Muscle of arm (tissue), 14 donors: ENCODE measurements at places on chromosomes 2 and 18.
A peak's percentile ranks its signal among the peaks of the same experiment; 100 is the strongest.

DNA sequence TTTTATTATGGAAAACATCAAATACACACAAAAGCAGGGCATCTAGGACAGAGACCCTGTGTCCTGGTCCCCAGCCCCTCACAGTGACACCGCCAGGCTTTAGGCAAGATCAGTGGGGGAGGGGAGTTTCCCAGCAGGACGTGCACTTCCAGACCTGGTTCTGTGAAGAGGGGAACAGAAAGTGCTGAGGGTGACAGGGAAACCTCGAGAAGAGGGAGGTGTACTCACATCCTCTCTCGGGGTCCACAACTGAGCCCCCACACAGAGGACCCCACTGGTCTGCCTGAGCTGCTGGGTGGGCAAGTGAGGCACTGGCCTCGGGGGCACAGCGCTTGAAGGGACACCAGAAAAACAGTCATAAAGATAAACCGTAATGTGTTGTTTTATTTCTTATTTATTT, 4.4 kb upstream of the GPR35 start:
- DNase-seq: no peak

DNA sequence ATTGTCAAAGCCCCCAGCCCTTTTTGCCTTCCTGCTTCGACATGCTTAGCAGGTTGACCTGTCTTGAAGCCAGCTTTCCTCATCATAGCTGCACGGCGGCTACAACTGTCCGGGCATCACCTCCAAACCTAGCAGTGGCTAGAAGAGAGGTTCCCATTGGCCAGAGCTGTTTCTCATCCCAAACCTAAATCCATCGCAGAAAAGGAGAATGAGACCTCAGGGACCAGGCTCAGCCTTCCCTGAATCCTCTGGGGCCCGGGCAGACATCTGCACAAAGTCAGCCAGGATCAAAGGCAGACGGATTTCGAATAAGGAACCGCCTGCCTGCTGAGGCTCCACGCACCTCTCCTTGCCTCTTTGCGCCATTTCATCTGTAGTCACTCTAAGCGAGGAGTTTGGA, 101.7 kb upstream of the SLC66A3 start:
- DNase-seq: no peak

GRCh38 chr2:10289352-10289751, 13.4 kb upstream of the HPCAL1 start:
- no peak for DNase-seq

DNA sequence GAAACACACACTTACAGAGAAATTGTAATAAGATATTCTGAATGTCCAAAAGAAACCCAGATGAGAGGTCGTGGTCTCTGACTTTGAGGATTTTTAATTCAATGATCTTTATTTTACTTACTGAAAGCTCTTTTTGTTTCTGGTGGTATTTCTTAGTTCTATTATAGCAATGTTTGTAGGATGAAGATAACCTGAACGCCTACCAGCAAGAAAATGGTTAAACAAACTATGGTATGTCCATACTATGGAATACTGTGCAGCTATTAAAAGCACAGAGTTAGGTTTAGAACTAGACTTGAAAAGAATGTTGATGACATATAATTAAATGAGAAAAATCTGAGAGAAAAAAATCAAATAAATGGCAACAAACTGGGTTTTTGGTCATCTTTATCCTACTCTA, 60.3 kb downstream of the LPIN2 start:
- DNase-seq: no peak

- no peak for DNase-seq
Measured at GRCh38 chr2:19360266-19360965, 2.0 kb upstream of the OSR1 start.

DNA sequence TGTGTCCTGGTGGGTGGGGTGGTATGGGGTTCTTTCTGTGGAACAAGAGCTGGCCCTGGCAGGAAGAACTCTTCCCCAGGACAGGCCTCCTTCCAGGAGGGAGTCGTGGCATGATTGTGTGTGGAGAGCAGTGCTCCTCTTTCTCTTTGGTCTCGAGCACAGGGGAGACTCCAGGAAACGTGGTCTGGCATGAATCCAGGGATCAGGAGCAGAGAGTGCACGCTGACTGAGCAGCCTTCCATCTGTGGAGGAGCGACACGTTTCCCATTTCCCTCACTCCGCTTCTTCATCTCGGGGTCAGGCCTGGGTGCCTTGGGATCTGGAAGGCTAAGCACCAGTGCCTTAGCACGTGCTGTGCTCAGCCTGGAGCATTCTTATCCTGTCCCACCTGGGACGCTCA, 132.0 kb upstream of the HDAC4 start:
- peak; percentile 41 for DNase-seq

DNA sequence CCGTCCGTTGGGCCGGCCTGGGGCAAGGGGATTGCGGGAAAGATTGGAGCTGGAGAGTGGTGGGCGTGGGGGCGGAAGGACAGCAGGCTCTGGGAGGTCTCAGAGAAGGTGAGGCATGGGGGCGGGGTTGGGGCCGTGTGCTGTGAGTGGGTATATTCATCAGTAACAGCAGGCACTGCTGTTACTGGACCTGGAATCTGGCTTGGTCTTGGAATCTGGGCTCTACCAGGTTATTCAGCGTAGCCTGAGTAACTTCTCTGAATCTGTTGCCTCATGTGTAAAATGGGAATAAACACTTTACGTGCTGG, 435 bp downstream of the RNF181 start:
- no peak for DNase-seq

GRCh38 chr2:206481056-206481455, 37.7 kb downstream of the ADAM23 start:
- DNase-seq: no peak

GRCh38 chr2:50491541-50492476, 540.1 kb downstream of the NRXN1 start:
- DNase-seq: peak; percentile 19

DNA sequence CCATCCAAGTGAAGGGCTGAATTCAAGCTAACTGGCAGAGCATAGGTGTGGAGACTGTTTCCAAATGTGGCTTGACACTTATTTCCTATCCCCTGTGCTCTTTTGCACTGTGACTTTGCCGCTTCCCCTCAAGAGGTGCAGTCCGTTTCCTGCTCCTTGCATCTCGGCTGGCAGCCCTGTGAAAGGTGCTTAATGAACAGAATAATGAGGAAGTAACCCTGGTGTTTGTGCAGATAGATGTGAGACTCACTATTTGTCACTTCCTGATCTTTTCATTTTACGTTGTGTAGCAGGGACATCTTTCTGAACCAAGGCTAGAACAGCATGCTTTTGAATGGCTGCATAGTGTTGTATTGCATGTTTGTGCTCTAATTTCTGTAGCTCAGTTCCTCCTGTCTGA, 60.8 kb downstream of the CEP192 start:
- DNase-seq: no peak

GRCh38 chr2:20288642-20289340, 61.9 kb downstream of the PUM2 start:
- no peak for DNase-seq

DNA sequence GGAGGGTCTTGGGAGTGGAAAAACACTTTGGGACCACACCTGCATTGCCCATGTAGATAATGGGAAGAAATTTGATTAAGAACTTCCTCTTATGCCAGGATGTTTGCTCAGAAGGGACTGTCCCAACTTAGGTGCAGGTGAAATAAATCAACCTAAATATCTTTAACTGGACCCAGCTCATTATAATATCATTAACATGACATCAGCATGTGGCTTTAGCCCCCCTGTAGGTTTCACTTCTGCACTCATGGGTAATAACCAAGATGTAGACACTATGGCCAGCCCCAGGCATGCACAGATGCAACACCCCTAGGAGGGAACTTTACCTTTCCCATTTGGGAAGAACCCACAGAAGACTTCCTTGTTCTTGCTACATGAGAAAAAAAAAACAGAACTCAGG, 227.4 kb upstream of the ZNF804A start:
- DNase-seq: no peak

DNA sequence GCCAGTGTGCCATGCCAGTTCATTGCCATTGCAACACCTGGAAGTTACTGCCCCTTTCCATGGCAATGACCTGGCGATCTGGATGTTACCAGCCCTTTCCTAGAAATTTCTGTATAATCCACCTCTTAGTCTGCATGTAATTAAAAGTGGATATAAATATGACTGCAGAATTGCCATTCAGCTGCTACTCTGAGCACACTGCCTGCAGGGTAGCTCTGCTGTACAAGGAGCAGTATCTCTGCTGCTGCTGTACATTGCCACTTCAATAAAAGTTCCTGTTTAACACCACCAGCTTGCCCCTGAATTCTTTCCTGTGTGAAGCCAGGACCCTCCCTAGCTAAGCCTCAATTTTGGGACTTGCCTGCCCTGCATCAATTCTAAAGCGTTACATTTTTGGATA, 17.4 kb upstream of the GULP1 start:
- DNase-seq: no peak

- DNase-seq: no peak
Measured at GRCh38 chr2:65355186-65355831, 77.1 kb downstream of the SPRED2 start.

GRCh38 chr2:47652061-47652690, 130.8 kb upstream of the MSH6 start:
- no peak for DNase-seq

DNA sequence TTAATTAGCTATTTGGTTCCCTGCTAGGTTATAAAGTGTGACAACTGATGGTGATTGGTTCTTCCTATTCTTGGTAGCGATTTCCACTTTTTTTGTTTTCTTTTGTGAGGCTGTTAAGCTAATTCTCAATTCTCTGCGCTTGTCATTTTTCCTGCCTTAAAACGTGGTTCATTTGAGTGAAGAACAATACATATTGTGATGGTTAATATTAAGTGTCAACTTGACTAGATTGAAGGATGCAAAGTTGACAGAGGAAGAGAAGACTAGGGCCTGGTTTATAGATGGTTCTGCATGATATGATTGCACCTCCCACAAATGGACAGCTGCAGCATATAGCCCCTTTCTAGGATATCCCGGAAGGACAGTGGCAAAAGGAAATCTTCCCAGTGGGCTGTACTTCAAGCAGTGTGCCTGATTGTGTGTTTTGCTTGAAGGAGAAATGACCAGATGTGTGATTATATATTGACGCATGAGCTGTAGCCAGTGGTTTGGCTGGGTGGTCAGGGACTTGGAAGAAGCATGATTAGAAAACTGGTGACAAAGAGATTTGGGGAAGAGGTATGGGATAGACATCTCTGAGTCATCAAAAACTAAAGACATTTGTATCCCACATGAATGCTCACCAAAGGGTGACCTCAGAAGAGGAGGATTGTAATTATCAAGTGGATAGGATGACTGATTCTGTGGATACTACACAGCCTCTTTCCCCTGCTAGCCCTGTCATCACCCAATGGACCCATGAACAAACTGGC, 39.4 kb upstream of the ZNF804A start:
- no peak for DNase-seq

- no peak for DNase-seq
Measured at GRCh38 chr2:68466778-68467076, 367 bp downstream of the FBXO48 start.

DNA sequence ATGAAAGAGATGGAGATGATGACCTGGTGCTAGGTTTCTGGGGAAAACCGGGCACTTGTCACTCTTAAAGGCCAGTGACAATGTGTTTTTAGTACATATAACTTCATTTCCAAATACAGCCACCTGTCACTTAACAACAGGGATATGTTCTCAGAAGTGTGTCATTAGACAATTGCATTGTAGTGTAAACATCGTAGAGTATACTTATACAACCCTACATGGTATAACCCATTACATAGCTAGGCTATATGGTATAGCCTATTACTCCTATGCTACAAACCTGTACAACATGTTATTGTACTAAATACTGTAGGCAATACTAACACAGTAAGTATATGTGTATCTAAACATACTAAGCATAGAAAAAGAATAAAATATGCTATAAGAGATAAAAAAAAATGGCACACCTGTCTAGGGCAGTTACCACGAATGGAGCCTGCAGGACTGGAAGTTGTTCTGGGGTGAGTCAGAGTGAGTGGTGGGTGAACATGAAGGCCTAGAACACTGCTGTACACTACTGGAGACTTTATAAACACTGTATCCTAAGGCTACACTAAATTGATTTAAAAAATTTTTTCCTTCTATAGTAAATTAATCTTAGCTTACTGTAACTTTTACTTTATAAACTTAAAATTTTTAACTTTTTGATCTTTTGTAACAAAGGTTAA, 123.2 kb downstream of the THADA start:
- no peak for DNase-seq

- DNase-seq: peak; percentile 49
Measured at GRCh38 chr2:198314559-198315153, 510.3 kb downstream of the PLCL1 start.

DNA sequence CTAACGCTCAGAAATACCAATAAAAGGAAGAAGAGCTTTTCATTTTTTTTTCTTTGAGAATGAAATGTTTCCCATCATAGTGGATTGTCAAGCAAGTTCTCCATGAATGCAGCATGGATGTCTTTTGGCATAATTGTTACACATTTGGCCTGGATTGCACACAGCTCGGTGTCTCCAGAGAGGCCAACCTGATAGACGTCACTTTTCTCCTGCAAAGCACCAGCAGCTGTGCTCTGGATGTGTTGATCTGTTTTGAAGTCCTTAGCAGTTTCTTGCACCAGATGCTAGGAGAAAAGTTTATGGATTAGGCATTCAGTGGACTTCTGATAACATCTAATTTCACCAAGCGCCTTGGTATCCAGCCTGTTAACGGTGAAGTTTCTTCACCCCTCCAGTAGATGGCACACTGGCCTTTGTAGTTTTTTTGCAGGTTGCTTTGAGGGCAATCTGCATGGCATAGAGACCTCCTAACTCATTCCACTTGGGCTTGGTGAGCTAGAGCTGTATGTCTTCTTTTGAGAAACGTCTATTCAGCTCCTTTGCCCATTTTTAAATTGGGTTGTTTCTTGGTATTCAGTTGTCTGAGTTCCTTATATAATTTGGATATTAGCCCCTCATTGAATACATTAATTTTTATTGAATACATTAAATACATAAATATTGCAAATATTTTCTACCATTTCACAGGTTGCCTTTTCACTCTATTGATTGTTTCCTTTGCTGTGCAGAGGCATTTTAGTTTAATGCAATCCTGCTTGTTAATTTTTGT, 59.7 kb downstream of the PTH2R start:
- DNase-seq: peak; percentile 12

DNA sequence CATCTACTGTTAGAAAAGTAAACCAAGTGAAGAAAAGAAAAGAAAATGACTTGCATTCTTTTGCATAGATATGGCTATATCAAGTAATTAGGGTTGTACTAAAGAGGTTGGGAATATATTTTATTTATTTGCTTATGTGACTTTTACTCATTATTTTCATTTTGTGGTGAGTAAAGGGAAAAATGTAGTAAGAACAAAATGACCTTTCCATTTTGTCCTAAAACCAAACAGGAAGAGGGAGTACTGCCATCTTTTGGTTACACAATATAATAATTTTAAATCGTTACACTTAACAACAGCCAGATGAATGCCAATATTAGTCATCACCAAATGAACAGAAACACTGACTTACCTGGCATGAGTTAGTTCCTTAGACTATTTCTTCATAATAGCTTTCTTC, 47.3 kb upstream of the NDUFV2 start:
- peak; percentile 20 for DNase-seq

DNA sequence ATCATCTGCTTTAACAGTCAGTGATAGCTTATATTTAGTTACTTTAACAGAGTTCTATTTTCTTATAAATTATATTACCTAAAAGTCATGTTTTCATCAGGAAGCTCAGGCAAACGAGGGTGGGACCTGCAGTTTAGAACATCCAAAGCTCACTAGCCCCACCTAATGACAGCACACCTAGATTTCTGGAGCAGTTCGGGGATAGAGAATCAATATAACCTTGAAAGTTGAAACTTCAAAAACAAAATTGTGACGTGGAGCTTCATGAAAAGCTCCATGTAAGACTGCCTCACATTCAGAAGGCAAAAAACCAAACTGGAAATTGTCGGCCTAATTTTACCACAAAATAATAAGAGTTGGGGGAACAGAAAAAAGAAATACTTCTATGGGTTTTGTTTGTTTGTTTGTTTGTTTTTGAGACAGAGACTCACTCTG, 185.9 kb upstream of the CCDC150 start:
- DNase-seq: peak; percentile 48

- peak; percentile 79 for DNase-seq
Measured at GRCh38 chr2:10124538-10125045, 2.1 kb downstream of the RRM2 start.
